ENCODE measurements at places on chromosomes 13 and 19.

GRCh38 chr13:49494645-49495044, 1.1 kb upstream of the PHF11 start:
- DNase-seq: no peak

DNA sequence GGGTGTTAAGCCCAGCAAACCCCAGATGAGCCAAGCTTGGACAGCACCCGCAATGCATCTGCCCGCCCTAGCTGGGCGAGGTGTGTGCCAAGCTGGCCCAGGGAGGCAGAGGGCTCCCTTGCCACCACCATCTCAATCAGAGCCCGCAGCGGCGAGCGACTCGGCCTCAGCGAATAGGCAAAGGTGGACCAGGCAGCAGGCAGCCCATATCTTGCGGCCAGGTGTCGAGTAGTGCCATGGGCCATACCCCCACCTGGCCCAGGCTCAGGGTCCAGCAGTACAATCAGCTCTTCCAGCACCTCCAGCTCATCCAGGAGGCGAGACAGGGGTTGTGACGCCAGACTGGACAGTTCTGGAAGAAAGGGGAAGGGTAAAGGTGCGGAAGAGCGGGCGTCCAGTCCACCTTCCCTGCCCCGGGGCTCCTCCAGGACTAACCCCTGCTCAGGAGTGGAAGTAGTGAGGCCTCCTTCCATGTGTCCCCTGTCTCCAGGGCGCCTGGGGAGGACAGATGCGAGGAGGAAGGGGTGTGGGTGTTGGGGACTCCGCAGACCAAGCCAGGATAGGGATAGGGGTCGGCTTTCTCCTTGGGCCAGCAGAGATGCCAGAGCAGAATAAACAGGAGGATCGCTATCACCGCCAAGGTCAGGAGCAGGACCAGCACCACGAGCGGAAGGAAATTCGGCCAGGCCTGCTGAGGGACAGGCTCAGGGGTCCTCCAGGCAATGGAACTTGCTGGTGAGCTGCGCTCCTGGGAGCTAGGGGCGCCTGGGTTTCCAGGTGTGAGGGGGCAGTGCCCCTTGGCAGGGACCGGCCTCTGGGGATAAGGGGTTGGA, 2.8 kb downstream of the IGFLR1 start:
- no peak for DNase-seq

DNA sequence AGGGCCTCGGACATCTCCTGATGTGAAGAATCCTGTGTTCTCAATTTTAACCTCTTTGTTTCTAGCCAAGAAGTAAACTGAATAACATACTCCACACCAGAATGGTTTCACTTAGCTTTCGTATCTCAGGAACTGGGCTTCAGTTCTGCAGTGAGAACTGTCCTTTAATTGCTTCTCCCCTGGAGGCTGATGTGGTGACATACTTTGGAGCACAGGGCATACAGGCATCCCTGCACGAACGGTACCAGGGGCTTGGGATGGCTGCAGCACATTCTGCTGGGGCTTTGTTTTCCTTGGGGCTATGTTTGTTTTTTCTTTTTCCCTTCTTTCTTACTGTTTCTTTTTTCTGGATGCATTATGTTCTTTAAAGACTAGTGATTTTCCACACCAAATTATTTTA, 230.5 kb downstream of the TM9SF2 start:
- DNase-seq: no peak

- DNase-seq: no peak
Observed at GRCh38 chr13:99741960-99742359, 229.6 kb downstream of the ZIC5 start.

- no peak for DNase-seq
Observed at GRCh38 chr13:72530471-72530870, 197.0 kb downstream of the MZT1 start.

DNA sequence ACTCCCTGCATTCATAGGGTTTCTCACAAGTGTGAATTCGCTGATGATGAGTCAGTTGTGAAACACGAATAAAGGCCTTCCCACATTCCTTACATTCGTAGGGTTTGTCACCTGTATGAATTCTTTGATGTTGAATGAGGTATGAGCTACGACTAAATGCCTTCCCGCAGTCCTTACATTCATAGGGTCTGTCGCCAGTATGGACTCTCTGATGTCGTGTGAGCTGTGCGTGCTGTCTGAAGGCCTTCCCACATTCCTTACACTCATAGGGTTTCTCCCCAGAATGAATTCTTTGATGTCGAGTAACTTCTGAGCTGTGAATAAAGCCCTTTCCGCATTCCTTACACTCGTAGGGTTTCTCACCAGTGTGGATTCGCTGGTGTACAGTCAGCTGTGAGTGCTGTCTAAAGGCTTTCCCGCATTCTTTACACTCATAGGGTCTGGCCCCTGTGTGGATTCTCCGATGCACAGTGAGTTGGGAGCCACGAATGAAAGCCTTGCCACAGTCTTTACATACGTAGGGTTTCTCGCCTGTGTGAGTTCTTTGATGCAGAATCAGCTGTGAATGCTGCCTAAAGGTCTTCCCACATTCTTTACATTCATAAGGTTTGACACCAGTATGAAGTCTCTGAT, 30.5 kb upstream of the COX7A1 start:
- no peak for DNase-seq

DNA sequence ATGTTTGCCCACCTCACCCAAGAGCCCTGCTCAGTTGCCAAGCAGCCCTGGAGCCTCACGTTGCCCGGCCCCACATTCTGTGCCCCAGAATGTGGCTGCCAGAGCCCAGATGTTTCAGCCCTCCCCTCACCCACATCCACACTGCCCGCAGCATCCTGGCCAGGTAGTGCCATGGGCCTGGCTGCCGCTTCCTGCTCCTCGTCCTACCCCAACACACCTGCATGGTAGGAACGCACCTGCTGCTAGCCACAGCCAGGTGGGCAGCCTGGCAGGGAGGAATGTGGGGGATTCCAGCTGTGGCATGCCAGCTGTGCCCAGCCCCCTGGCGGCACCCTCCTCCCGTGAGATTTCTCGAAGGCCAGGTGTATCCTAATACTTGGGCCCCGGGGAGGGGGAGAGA, 7.5 kb upstream of the NFIX start:
- no peak for DNase-seq

GRCh38 chr19:14073925-14074838, 1.6 kb downstream of the MISP3 start:
- DNase-seq: no peak

DNA sequence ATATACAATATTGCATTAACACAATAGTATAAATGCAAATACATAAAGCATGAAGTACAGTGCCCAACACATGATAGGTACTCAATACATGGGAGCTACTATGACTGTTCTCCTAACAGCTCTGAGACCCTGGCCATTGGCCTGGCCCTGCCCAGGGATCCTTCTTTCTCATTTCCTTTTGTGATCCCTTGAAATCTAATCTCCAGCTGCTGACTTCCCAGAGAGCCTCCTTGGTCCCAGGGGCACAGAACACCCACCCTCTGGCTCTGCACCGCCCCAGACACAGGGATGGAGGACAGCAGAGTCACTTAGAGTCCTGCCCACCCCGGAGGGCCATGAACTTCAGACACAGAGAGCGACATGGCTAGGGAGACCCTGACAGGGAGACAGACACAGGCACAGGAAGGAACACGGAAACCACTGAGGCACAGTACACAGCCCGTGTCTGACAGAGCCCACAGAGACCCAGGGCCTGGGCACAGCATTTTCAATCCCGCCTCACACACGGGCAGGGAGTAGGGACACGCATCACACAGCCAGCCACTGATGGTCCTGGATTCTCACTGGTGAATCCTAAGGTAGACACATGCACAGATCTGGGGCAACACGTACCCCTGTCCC, 4.2 kb upstream of the SYCN start:
- DNase-seq: no peak

GRCh38 chr13:30463787-30464495, 1.8 kb downstream of the HMGB1 start:
- no peak for DNase-seq

GRCh38 chr13:33479105-33479504, 193.6 kb upstream of the STARD13 start:
- DNase-seq: no peak

- peak; percentile 36 for DNase-seq
Observed at GRCh38 chr19:11887611-11888531, at the start of gene ZNF69. Gene ZNF69, plus strand, starts transcription at chr19:11887782. Its CDS starts 142 bp downstream, at chr19:11887924.

DNA sequence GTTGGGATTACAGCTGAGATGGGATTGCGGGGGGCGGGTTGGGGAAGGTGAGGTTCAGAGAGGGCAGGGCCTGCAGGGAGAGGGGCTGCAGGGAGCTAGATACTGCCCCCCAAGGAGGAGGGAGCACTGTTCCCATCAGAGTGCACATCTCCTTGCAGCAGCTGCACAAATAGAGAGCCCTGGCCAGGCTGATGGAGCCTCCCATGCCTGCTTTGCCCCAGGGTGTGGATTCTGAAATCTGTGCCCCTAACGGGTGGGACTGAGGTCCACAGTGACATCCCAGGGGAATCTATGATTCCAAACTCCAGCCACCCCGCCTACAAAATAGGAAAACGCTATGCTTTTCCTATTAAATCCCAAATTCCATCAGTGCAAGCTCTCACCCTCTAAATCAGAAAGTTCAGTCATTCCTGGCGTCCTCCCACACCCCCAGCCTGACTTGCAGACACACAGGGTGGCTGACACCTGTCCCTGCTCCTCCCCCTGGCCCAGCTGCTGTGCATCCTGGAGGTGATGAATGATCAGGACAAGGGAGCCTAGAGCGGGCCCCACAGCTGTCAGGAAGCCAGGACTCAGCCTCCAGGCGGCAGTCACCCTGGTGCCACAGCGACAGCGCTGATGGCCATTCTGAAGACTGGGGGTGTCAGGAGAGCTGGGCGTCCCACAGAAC, 6.3 kb upstream of the CEACAM21 start:
- DNase-seq: no peak

GRCh38 chr13:79141082-79141481, 265.0 kb downstream of the RBM26 start:
- no peak for DNase-seq

GRCh38 chr13:40987606-40988280, 31.4 kb downstream of the ELF1 start:
- DNase-seq: no peak

GRCh38 chr13:35139591-35139990, 197.5 kb downstream of the NBEA start:
- no peak for DNase-seq

DNA sequence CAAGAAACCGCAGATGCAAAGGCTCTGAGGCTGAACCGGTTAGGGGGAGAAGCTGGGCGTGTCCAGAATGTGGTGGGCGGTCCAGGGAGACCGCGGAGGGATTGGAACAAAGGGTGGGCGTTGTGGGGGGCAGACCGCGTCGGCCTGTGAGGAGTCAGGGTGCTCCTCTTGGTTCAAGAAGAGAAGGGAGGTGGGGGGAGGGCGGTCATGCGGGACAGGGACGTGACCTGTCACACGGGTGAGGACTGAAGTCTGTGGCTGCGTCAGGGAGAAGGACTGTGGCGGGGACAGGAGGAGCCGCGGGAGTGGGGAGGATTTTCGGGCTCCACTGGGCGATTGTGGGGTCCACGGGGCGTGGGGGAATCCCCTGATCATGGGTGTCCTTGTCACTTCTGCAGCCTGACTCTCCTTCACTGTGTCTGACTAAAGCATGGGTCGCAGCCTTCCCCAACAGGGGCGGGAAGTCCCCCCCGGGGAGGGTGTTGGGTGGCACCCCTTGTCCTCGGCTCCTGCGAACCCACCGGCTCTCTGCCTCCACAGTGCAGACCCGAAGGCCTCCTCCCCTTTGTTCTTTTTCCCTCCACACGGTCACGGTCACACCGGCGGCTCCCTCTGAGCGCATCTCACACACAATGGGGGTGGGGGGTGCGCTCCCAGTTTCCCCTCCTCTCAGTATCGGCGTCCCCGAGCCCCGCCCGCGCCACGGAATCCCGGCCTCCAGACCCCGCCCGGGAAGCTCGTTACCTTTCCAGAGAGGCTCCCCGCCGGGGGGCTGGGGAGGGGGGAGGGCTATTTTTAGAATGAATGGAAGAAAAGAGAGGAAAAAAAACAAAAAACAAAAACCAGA, 16.4 kb upstream of the KCNN1 start:
- no peak for DNase-seq

DNA sequence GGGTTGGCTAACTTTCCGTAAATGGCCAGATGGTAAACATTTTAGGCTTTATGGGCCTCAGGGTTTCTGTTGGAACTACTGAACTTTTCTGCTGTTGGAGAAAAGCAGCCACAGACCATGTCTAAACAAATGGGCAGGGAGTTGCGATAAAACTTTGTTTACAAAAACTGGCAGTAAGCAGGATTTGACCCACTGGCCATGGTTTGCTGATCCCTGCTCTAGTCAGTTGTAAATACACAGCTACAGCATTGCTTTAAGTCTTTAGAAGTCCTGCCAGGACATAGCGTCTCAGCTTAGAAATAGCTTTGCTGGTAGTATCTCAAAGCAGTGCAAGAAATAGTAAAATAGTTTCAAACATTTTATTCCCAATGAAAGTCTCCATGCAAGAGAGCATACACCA, 88.4 kb downstream of the NALCN start:
- no peak for DNase-seq

DNA sequence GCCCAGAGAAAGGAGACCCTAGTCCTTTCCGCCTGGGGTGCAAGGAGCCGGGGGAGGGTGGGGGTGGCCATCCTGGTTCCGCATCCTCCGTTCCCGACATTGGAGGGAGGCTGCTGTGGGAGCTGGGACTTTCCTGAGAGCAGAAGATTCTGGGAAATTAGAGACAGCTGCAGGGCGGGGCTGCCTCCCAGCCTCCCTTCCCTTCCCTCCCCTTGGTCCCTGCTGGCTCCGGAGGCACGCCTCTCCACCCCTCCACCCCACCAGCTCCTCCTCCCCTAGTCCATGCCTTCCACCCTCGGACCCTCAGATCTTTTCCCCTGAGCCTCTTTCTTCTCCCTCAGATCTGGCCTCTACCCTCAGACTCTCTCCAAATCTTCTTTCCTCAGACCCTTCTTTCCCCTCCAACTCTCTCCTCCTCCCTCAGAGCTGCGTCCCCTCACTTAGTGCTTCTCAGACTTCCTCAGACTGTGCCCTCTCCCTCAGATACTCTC, 3.1 kb upstream of the BCL3 start:
- no peak for DNase-seq

DNA sequence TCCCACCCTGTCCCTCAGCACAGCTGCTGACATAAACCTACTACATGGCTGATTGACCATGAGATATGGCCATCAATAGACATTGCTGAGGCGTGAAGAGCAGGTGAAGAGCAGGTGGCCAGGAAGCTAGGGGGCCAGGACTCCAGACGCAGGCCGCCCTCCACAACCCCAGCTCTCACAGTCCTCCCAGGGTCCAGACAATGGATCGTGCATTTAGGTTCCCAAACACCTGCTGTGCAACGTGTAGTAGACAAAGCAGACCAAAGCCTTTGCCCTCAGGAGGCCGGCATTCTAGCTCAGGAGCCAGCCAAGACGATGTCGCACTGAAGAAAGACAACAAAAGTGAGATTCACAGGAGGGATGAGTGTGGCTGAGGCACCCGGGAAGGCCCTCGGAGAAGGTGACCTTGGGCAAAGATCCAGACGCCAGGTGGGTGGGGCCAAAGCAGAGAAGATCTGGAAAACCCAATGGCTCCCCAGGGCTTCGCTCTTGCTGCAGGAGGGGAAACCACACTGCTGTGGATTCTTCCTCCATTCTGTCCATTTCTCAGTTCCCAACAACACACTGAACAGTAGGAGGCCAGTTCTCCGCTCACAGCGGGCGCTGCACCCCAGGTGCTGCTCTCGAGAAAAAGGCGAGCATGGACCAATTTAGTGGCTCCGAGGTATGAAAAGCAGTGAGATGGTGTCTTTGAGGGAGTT, 1.4 kb downstream of the FFAR1 start:
- DNase-seq: no peak
